ENCODE measurements at places on chromosomes 11 and 22.

- no peak for DNase-seq
These were observed 51.0 kb downstream of the TEAD1 start for GRCh38 chr11:12725055-12725862.

DNA sequence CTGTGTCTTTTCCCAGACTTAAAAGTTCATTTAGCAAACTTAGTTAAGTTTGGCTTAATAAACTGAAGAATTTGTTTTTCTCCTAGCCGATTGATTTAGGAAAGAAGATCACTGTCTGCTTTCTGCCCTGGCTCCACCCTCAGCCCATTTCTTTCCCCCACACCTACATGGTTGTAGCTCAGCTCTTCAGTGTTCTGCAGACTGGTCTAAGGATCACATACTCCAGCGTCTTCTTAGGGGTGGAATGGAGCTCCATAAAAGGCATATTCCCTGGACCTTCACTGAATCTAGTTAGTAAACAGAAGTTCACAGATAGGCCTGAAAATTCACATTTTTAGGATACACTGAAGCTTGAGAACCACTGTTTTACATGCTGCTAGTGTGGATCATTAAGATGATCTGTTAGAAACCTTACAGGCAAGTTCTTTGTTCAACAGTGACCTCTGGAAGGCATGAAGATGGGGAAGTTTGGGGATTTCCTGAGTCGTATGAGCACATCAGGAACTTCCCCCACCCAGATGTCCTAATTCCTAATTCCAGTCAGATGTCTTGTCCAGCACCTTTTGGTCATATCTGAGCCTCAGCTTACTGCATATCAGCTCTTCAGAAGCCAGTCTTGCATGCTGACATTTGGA, 16.8 kb downstream of the PIWIL4 start:
- DNase-seq = no peak

DNA sequence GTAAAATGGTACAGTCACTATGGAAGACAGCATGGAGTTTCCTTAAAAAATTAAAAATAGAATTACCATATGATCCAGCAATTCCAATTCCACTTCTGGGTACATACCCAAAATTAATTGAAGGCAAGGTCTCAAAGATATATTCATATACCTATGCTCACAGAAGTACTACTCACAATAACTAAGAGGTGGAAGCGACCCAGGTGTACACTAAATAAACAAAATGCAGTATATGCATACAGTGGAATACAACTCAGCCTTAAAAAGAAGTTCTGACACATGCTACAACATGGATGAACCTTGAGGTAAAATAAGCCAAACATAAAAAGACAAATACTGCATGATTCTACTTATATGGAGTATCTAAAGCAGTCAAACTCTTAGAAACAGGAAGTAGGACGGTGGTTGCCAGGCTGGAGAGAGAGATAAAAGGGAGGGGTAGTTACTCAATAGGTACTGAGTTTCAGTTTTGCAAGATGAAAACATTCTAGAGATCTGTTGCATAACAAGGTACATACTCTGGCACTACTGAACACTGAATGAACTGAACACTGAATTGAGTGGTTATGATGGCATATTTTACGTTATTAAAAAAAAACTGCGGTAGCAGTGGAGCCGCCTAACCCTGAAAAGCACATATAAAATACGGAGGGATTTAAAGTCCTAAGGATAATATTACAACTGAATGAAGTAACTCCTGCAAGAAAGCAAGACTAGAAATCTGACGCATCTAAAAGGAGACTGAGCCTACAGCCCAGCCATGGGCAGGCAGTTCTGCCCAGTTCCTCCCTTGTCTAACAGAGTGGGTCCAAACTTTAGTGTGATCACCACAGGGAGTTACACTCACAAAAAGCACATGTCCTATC, 12.8 kb downstream of the DGCR2 start:
- no peak for DNase-seq

DNA sequence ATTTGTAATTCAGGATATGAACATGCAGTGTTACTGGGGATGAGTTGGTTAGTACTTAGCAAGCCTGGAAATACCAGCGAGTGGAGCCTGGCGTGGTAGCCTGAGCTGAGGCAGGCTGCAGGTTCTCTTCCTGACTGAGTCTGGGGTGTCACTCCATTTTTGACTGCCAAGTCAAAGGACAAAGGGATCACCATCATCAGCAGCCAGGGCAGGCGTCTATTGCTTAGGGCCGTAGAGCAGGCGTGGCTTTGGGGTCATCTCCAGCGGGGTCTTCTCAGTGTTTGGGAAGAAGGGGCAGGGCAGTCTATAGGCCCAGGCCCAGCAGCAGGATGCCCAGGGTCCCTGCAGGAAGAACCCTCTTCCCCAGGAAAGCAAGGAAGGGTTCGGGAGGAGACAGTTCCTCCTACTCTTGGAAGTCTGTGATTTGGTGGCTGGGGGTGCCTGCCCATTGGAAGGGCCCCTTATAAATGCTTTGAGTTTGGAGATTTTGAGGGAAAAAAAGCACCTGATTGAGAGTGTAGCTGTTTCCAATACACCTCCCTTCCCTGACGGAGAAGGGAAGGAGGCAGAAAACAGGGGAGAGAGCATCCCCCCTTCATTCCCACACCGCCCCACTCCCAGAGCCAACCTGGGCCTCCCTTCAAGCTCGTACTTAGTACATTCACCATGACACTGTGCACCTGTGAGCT, 51.5 kb upstream of the SPATA19 start:
- no peak for DNase-seq

- DNase-seq = no peak
These were observed 57.9 kb downstream of the BUD13 start for GRCh38 chr11:116714902-116715301.

GRCh38 chr11:65700399-65700798, 11.7 kb upstream of the KAT5 start:
- DNase-seq = no peak

DNA sequence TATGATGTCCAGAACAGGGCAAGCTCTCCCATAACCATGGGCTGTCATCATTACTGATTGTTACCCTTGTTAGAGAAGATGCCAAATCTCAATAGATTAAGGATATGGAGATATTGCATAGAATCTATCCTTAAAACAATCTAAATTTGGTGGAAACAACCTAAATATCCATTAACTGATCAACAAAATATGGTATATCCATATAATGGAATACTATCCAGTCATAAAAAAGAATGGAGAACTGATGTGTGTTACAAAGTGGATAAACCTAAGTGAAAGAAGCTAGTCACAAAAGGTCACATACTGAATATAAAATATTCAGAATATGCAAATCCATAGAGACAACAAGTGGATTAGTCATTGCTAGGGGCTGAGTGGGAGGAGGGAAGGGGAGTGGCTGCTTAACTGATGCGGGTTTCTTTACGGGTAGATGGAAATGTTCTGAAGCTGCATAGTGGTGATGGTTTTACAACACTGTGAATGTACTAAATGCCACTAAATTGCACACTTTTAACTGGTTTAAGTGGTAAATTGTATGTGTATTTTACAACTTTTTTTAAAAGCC, 36.1 kb upstream of the SMCO4 start:
- DNase-seq = no peak

DNA sequence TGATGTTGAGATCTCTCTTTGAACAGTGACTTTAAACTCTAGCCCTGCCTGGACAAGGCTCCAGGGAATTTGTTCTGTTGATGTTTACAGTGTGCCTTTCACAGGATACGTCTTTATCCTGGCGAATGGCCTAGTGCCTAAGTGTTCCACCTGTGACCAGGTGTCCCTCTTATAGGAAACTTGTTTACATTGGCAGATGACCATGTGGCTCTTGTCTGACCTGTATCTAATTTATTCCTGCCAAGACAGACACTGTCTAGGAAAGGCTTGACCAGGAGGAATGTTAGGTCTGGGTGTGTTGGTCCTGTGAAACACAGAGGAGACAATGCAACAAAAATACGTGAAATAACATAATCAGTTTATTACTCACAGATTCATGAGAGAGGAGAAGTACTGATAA, 875.6 kb downstream of the METTL15 start:
- no peak for DNase-seq

DNA sequence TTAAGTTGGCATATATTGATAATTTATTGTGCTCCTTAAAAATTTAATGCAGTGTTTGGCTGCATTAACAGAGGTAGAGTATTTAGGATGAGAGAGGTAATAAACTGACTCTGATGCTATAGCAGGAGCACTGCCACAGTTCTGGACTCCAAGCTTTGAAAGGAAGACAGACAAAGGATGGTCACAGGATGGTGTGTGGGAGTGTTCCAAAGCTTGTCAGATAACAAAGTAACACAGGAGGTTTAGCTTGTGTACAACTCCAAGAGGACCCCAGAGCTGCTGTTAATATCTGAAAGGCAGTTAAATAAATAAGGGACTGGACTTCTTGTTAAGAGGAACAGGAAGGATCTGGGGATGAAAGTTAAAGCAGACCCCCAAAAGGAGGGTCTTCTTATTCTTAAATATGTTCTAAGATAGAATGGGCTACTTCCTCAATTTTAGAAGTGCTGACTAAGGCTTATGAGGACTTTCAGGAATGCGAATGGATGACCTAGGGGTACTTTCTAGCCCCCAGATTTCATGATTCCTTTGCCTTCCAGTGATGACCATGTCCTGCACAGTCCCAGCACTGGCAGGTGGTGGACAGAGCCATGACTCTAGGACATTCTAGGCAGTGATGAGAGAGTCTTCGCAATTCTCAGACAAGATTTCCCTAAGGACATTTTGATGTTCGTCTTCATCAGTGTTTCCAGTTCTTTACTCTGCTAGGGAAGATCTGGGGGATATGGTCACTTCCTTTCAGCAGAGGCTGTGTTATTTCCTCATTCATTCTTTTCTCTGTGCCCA, 149.1 kb upstream of the RASSF10 start:
- no peak for DNase-seq

GRCh38 chr11:105693075-105693759, 83.3 kb downstream of the GRIA4 start:
- DNase-seq = no peak

GRCh38 chr11:119483341-119483880, 60.4 kb upstream of the THY1 start:
- DNase-seq = no peak

DNA sequence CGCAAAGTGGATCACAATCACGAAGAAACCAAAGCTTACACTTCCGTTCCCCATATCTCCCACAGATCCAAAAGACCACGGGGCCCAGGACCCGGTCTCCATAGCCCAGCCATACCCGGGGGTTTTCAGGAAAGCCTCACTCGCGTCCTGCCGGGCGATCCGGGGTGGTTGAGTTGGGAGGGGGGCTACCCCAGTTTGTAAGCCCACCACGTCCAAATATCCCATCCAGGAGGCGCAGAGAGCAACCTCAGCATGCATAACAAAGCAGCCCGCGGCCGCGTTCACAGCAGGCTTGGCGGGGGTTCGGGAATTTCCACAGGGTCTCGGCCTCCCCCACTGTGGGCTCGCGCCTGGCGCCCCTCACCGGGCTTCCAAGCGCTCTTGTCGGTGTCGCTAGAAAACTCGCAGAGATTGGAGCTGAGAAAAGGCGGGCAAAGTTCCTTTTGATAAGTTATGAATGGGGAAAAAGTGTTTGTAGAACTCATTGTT, 9.5 kb downstream of the SDF2L1 start:
- no peak for DNase-seq

DNA sequence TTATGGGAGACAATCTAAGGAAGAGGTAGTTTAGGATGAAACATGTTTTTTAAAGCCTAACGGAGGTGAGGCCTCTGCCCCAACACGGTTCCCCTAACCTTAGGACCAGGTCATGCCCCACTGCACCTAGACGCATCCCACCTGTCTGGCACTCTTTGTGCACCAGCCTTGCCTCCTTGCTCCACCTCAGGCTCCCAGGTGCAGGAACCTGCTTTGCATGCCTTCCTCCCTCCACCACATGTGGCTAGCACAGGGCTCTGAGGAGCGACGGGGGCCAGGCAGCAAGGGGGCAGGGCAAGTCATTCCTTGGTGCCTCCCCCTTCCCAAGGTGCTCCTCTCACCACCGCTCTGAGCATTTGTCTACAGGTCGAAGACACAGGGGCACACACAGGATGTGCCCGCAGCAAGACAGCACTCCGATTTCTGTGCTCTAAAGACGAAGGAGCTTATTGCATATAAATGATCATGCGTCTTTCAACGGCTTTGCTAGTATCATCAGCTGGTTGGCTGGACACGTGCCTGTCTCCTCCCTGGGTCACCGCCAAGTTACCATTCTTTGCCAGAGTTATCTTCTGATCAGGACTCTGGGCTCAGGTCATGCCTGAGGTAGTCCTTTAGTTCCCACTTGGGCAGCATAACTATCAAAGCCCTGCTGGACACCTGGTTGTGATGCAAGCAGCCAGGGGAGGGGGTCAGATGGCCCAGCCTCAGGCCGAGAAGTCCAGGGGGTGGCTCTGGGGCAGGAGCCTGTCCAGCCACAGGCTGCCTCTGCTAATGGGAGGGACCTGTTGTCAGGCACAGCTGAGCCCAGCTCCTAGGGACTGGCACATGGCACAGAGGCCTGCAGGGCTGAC, 172.0 kb upstream of the NTM start:
- DNase-seq = no peak

DNA sequence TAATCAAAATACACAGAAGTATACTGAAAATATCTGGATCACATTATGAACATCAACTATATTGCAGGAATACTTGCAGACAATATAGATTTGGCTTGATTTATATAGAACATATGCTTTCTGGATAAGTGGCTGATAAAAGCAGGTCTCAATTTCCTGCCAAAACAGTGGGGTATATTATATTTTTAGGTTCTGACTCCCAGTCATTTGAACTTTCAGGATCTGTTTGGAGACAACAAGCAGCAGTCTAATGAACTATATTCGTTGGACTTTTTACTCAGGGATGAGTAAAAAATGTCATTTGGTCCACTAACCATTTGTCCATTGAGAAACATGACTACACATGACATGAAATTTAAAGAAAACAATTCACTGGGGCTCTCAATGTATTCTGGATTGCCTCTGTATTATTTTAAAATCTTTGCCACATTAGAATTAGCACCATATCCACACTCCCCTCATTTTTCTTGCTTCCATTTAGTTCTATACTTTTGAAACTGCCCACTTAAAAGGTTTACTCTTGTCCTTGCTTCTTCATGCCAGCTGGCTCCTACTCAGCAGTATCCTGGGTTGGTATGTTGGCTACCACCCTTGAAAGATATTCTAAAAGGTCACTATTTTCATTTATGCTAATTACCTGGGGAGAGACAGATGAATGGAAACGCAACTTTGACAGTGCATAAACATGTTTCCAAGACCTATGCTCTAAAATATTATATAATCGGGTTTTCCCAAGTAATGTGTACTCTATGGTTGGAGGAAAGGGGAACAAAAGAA, 153.0 kb downstream of the APOL5 start:
- no peak for DNase-seq

- DNase-seq = peak; percentile 12
These were observed 25.4 kb downstream of the APIP start for GRCh38 chr11:34890812-34891211.

Data from HS-27A (cell line).